ENCODE measurements at places on chromosomes 7 and 10.

DNA sequence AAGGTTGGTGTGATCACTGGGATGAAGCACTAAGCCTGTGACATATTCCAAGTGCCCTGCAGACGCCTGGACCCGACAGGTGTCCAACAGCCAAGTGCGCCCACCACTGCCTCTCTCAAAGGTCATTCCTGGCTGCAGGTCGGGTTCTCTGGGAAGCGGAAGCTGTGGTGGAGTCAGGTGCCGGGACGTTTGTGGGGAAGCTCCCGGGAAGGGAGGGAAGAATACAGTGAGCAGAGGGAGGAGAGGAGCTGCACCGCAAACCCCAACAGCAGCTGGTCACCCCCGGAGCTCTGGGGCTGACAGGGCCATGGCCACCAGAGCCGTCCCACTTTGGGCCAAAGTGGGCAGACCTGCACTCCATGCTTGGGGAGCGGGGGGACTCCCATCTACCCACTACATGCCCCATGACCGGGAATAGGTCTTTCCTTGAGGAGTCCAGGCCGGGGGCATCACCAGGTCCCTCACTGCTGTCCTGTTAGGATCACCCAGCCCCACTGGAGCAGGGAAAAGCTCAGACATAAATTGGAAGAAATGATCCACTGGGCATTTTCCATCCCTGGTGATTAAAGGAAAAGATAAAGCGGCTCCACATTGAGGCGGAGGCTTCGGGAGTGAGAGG lies 84.5 kb upstream of the PPP2R2D start:
- no peak for DNase-seq

GRCh38 chr10:122703483-122704448 lies 4.1 kb upstream of the C10orf120 start:
- peak; percentile 8 for DNase-seq

DNA sequence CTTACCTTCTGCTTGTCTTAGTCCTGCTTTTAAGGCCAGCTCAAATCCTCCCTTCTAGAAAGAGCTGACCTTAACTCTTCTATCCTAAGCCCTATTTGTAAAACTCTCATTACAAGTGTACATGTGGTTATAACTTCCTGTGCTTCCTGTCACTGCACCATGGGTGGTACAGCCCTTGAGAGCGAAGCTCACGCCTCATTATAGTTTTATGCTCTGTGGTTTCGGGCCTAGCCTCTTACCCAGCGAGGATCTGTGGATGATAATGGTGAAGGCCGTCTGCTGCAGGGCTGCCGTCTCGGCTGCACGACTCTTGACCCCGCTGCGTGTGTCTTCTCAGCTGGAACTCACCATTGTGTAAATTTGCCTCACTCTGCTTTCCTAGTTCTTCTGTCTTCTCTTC lies 74.6 kb downstream of the CUL1 start:
- DNase-seq, result peak; percentile 3

- no peak for DNase-seq
These were observed 8.5 kb upstream of the ZNF22 start for GRCh38 chr10:44992070-44992731.

GRCh38 chr10:282294-283139 lies 147.3 kb downstream of the ZMYND11 start:
- DNase-seq, result no peak

- no peak for DNase-seq
These were observed 540.6 kb downstream of the MDFIC start for GRCh38 chr7:115462301-115463015.

DNA sequence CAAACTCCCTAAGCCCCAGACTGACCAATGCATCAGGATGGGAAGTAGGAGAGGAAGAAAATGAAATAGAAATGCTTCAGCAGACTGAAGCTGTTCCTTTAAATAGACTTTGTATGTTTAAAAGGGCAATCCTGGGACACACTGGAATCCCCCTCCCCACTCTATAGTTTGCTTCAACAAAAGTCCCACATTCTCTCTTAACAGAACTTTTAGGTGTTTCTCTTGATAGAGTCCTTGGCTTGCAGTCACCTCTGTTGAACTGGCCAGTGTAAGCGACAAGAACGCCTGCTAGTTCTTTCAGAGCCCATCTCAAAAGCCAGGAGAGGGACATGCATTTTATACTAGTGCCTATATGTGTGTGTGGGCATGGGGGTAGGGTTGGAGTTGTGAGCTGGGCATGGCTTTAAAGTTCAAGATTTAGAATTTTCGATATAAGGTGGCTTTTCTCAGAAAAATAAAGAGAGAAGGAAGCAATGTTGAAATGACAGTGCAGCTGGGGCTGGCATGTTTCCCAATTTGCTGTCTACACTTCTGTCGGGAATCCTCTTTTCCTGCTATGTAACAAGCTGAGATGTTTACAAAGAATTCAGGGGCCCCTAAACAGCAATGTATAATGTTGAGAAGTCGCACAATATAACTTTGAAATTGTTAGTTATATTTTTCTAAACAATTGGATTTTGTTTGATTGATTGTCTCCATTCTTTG lies 2.1 kb downstream of the TBX20 start:
- no peak for DNase-seq

DNA sequence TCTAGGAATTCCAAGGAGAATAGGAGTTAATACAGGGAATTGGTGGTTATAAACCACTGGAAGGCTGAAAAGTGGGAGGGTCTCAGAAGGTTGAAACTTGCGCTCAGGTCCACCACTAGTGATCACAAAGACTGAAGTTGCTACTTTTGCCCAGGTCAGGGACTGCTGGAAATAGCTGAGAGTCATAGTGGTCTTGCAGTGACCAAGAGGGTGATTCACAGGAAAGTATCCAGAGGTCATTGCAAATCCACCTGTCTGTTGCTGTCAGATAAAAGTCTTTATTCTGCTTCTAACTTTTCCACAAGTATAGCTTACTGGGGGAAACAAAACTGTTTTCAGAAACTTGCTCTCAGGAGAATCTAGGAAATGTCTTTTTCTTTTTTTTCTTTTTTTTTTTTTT lies 211.5 kb upstream of the PRSS1 start:
- DNase-seq, result no peak

DNA sequence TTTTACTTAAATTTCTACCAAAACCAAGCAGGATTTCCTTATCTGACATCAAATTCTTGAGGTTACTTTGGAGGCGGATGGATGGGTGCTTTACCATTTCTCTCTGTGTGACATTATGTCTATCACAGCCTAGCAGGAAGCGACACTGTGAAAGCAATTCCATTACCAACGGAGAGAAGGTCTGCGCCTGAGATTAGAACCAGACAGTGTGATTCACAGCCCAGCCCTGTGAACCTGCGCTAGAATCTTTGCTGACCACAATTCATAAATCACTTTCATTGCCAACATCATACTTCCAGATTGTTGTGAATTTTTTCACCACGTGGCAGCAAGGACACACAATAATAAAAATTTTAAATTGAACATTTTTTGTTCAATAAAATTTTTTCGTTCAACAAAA lies 126.5 kb downstream of the CUBN start:
- peak; percentile 32 for DNase-seq

- no peak for DNase-seq
These were observed 183.6 kb upstream of the DGKB start for GRCh38 chr7:15086131-15086611.

- no peak for DNase-seq
These were observed 14.0 kb upstream of the SEM1 start for GRCh38 chr7:96723622-96724021.

DNA sequence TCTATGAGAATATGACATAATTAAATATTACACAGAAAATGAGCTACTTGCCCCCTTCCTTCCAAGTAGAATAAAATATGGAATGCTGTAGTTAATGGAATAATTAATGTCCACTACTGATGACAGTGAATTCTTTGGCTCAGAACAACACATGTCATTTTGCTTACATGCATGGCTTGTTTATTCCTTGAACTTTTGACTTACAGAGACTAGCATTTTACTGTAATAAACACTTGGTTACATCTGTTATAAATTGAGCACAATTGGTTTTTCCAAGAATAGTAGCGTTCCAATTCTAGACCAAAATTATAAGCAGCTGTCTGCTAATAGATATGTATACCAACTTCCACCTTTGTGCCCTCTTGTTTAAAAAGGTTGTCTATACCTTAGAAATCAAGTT lies 286.7 kb downstream of the OTUD1 start:
- DNase-seq, result no peak

- DNase-seq, result no peak
These were observed 172.9 kb downstream of the AHR start for GRCh38 chr7:17471325-17471724.

GRCh38 chr10:78170026-78170475 lies 136.4 kb downstream of the RPS24 start:
- DNase-seq, result no peak

- no peak for DNase-seq
These were observed 297.8 kb upstream of the PRKCQ start for GRCh38 chr10:6877722-6878392.

DNA sequence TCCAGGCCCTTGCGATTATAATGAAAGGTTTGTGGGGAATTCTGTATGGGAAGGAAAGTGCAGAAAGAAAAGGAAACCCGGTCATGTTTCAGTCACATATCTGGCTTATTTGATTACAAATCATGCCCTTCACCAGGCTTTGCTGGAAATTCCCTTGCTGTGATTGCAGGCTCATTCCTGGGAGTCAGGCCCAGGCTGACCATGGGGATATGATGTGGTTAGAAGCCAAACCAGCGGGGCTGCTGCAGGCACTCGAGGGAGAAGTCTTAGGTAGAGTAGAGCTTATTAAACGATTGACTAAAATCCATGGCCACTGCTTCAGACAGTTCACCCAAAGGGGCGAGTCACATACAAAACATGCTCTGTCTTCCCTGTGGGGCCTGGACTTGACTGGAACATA lies 16.2 kb downstream of the PKD1L1 start:
- no peak for DNase-seq

DNA sequence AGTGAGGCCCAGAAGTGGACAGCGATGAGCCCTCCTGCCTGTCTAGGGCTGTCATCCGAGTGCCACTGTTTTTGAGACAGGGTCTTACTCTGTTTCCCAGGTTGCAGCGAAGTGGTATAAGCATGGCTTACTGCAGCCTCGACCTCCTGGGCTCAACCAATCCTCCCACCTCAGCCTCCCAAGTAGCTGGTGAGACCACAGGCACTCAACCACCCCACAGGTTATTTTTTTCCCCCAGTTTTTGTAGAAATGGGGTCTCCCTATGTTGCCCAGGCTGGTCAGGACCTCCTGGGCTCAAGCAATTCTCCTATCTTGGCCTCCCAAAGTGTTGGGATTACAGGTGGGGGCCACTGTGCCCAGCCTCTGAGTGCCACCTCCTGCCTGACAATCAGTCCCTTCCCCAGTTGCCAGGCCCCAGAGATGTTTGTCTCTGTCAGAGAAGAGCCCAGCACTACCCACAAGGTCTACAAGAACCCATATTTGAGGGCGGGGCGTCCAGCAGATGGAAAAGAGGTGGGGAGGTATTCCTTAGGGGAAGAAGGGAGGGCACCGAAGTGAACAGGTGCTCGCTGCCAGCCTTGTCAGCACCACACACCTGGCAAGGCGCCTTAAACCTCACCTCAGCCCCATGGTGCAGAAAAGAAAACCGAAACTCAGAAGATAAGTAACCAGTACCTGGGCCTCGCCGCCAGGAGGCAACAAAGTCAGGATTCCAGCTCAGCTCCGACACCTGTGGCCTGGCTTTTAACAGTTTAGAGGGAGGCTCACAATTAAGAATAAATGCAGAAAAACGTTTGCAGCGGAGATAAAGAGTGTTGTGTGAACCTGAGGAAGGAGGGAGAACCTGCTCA lies 77.4 kb upstream of the ANLN start:
- DNase-seq, result no peak

GRCh38 chr7:7183061-7183837 lies 905 bp downstream of the C1GALT1 start:
- DNase-seq, result peak; percentile 31

DNA sequence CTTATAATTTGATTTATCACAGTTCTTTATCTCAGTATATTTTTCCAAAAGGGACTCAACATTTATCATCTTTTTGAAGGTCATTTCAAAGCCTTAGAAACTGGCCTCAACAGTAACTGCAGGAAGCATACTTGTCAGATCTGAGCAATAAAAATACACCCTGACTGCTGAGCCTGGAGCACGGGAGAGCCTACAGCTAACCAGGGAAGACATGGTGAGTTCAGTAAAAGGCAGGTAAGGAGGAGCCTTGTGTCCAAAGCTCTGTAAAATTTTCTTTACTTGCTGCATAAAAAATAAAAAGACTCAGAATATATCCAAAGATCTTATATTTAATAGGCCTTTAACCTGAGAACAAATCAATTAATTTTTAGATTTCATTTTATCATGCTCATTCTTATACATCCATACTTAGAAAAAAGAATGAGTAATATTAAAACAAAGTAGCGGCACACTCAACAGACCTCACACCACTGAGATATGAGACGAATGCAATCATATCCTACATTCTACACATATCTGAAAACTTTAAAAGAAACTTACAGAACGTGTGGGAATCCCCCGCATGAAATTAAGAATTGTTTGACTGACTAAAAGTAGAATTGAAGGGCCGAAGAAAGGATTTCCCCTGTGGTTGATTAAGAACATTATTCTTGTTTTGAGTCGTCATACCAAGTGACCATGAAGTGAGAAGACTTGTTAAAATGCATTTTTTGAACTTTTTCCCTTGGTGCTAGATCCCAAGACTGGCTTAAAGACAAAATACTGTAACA lies 296.4 kb upstream of the MKLN1 start:
- DNase-seq, result no peak

DNA sequence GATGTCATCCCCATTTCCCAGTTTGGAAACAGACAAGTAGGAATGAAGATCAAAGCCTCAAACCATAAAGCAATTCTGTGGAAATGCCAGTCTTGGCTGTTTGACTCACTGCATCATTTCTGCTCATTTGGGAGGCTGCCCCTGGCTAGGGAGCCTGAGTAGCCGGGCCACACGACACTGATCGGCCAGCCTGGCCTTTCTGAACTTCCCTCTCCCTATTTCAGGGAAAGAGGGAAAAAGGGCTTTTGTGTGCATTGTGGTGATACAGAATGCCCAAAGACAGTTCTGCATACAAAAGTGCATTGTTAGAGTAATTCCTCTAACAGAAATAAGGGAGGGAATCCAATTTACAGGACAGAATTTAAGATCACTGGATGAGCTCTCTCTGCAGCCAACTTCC lies 41.7 kb upstream of the OPALIN start:
- DNase-seq, result no peak

- DNase-seq, result no peak
These were observed 393.1 kb downstream of the TNS3 start for GRCh38 chr7:47188653-47189315.

DNA sequence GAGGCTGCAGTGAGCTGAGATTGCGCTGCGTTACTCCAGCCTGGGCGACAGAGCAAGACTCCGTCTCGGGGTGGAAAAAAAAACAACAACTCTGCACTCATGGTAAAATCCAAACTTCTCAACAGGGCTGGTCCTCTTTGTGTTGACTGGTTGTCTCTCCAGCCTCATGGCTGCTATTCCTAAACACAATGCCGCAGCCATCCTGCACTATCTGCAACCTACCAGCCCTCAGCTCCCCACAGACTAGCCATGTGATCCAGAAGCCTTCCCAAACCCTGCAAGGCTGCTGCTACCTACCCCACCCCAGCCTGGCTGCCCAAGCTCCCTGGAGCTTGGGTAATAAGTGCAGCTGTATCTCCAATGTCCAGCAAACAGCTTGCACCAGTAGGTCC lies 11.7 kb downstream of the ZYX start:
- no peak for DNase-seq

- no peak for DNase-seq
These were observed 99.3 kb downstream of the PPP1R17 start for GRCh38 chr7:31786326-31786725.
